Cortex of kidney (tissue), 1 donor: ENCODE measurements at places on chromosomes 6 and 20.

- no peak for DNase-seq
Observed at GRCh38 chr6:128033156-128033555, 132.3 kb upstream of the THEMIS start.

- DNase-seq: no peak
Observed at GRCh38 chr6:144559865-144560593, 274.9 kb downstream of the UTRN start.

DNA sequence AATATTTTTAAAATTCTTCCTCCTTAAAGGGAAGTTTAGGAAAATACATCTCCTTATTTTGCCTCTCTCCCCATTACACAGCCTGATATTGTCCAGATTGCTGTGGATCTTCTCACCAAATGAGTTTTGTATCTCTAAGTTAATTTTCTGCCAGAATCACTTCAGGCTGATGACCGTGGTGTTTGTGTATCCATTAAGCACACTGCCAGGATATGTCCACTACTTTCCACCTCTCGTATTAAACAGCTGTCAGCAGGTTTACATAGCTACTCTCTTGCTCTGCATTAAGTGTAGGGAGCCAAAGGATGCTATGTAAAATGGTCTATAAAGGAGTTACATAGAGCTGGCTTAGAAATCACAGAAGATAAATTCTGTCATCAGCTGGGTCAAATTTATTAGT is 201.1 kb downstream of the ZFAND3 start:
- DNase-seq: no peak

- no peak for DNase-seq
Observed at GRCh38 chr6:146548898-146549374, 5.3 kb downstream of the RAB32 start.

GRCh38 chr6:84696166-84696565 is 68.2 kb downstream of the TBX18 start:
- no peak for DNase-seq

- no peak for DNase-seq
Observed at GRCh38 chr6:112251171-112251875, 3.0 kb downstream of the LAMA4 start.

DNA sequence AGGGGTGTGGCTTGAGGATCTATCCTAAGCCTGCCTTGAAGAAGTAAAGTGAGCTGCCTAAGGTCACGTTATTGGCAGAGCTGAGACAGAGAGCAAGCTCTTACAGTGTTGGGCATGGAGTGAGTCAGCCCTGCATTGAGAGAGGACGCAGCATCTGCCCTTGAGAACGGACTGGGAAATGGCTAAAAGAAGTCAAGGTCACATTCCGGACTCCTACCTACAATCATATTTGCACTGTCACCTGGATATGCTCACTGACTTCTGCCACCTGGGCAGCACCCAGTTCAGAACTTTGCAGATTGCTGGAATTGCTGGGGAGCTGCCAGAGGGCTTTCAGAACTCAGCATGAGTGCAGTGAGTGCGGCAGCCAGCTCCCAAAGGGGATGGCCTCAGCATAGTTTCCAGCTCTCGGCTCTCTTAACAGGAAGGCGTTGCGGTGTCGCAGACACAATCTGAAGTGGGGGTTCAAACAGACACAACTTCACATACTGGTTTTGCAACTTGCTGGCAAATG is 199.3 kb upstream of the SGK1 start:
- no peak for DNase-seq

- DNase-seq: no peak
Observed at GRCh38 chr6:71496018-71496721, 207.6 kb downstream of the OGFRL1 start.

DNA sequence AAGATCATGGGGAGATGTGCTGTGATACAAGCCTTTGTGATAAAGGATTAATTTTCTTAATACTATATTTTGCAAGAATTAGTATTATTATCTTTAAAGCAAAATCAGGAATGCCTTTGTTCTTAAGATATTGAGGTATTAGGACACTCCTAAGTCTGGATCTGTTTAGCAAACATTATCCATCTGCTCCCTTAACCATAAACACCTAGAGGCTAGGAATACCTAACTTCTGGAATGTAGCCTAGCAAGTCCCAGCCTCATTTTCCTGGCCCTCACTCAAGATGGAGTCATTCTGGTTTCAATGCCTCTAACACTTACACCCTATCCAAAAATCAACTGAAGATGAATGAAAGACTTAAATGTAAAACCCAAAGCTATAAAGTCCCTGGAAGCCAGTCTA is 106.3 kb upstream of the GJE1 start:
- DNase-seq: no peak

DNA sequence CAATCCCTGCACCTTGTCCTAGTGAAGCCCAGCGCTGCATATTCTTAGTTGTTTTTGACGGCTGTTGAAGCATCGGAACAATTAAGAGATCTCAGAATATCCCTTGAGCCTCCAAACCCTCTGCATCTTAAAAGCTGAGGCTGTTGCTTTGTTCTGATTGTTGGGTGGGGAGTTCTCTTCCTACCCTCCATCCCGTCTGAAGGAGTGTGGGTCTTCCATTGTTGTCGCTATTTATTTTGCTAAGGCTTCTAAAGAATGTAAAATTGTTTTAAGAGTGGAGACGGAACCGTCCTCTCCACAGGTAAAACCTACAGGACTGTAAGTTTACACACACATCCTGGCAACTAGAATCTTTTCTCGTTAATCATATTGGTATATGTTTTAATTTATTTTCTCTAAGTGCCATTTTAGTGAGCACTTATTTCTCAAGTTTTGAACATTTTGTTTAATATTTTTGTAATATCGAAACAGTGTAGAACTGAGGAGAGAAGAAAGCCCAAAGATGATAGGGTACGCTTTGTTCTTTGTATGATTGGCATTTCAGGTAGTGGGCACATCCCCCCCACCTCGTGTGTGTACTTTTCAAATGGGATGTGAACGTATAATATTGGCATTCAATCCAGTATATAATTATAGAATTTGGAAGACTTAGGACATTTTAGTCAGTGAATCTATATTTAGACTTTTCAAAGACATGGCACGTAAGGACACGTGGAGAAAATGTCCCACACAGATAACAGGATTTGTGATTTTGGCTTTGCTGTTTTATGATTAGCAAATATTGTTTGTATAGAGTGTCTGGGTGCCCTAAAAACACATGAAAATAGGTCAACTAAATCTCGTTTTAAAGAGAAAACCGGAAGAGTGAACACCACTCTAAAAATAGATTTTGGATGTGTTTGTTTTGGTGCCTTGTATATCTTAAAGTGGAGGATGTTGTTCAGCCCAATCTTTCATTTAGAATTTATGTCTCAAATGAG is 1.3 kb downstream of the RNF146 start:
- no peak for DNase-seq

- no peak for DNase-seq
Observed at GRCh38 chr20:17808357-17808756, 108.6 kb downstream of the BANF2 start.

GRCh38 chr6:121771937-121772720 is 336.7 kb downstream of the GJA1 start:
- DNase-seq: no peak

DNA sequence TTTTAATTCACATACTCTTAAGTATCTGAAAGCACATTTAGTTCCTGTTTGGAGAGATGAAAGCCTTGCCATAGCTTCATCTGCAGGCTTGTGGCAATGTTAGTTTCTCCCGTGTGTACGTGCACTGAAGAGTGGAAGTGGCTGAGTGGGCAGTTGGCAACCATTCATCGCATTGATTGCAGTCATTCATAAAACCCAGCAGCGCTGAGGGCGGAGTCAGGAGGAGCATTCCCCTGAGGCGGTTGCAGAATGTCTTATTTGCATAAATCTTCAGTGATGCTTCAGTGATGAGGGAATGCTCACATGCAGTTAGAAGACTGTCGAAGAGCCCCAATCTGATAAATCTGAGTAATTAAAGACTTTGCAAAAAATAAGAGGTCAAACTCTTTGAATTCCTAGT is 79.1 kb downstream of the RIMS1 start:
- DNase-seq: no peak

DNA sequence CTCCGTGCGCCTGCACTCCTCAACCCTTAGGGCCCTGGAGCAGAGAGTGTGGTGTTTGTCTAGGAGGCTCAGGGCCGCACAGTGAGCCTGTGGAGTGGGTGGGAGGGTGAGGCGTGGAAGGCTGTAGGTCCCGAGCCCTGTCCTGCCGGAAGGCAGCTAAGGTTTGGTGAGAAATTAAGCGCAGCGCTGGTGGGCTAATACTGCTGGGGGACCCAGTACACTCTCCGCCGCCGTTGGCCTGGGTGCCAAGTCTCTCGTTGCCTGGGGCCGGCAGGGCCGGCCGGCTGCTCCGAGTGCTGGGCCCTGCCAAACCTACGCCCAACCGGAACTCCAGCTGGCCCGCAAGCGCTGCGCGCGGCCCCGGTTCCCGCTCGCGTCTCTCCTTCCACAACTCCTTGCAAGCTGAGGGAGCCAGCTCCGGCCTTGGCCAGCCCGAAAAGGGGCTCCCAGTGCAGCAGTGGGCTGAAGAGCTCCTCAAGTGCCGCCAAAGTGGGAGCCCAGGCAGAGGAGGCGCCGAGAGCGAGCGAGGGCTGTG is 40.4 kb upstream of the MCUR1 start:
- DNase-seq: no peak

DNA sequence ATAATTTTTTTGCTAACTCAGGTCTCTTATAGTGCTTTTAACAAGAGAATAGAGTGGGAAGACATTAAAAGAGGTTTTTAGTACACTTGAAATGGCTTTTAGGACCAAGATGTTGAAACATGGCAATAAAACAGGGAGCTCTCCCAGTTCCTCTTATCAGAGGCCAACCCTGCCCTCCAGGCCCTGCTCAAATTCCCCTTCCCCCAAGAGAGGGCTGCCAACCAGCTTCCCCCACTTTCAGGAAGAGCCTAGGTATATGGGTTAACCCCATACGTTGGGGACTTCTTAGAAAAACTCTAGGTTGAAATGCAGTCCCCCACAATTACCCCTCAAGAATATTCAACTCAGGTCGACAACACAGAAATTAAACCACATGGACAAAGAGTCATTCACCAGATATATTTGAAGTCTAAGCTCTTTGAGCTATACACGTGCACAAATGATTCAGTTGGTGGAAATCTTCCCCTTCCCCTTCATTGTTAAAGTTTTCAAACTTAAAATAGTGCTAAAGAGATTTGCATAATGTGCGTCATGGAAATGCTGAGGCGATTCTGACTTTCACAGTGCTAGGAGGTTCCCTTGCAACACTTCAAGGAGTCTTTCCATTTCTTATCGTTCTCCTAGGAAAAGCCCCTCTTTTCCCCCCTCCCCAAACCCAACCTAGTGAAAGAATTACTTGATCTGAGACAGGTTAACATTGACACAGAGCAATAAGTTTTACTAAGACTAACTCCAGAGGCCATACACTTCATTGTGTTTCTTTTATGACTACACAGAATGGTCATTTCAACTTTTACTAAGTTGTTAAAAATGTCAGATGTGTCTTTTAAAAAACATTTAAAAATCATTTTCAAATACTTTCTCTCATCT is 49.8 kb upstream of the ENPP5 start:
- DNase-seq: no peak

- DNase-seq: no peak
Observed at GRCh38 chr20:49561256-49561655, 6.7 kb downstream of the PTGIS start.

DNA sequence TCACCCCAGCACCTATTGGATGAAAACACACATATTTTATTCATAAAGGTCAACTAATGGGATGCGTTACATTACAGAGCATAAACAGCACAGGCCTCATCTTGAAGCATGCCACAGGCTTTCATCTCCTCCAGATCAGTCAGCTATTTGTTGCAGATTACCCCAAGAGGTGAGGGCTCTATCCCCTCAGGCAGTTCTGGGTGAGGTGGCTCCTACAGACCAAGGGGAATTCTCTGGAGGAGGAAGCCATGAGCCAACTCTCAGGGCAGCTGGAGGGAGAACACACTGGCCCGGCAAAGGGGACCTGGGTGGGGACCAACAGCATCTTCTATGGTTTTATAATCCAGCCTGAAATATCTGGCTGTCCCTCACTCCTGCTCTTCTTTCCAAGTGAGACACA is 126.4 kb upstream of the BTBD3 start:
- no peak for DNase-seq

GRCh38 chr6:16844183-16844582 is 82.9 kb upstream of the ATXN1 start:
- no peak for DNase-seq

DNA sequence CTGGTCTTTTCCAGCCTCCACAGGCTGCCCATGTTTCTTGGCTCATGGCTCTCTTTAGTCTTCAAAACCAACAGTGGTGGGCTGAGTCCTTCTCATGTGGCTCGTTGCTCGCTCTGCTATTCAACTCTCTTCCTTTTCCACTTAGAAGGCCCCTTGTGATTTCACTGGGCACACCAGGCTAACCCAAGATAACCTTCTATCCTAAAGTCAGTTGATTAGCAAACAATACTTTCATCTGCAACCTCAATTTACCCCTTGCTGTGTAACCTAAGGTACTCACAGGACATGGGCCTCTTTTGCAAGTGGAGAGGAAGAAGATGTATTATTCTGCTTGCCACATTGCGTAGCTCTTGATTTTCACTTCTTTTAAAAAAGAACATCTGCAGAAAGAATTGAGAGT is 79.6 kb downstream of the UTRN start:
- no peak for DNase-seq

DNA sequence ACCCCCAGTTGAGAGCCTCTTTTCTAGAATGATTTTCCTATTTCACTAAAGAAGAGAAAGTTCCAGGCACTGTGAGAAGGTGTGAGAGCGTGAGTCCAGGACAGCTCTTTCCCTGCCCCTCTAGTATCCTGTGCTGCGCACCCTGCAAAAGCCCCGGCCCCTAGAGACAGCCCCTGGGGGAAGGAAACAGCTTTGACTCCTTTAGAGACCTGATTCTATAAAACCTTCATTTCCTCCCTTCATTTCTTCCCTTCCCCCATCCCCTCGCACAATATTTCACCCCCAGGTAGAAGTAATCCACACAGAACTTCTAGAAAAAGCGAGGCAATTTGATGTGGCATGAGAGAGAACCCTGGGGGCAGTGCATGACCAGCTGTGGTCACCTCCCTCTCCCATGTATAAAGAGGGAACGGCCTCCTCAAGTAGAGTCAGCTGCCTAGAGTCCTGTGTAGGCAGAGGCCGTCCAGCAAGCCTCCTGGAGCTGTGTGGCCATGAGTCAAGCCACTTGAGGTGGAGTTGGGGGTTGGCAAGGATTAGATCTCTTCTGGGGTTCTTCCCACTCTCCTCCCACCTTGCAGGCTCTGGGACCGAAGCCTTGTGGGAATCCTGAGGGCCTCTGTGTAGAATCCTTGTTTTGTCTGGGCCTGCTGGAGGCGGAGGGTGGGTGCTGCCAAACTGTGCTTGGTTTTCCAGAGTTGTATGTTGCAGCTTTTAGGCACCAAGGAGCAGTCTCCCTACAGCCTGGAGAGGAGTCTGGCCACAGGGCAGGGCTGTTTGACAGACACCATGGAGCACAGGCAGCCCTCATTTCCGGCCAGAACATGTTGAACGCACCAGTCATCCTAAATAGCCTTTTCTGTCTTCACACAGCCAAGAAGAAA is 41.7 kb downstream of the CHMP4B start:
- DNase-seq: no peak

GRCh38 chr20:49899541-49900383 is 15.6 kb downstream of the SPATA2 start:
- no peak for DNase-seq

GRCh38 chr20:56516631-56517030 is 7.9 kb upstream of the FAM209A start:
- no peak for DNase-seq
